ENCODE measurements at places on chromosomes 2 and 18.

DNA sequence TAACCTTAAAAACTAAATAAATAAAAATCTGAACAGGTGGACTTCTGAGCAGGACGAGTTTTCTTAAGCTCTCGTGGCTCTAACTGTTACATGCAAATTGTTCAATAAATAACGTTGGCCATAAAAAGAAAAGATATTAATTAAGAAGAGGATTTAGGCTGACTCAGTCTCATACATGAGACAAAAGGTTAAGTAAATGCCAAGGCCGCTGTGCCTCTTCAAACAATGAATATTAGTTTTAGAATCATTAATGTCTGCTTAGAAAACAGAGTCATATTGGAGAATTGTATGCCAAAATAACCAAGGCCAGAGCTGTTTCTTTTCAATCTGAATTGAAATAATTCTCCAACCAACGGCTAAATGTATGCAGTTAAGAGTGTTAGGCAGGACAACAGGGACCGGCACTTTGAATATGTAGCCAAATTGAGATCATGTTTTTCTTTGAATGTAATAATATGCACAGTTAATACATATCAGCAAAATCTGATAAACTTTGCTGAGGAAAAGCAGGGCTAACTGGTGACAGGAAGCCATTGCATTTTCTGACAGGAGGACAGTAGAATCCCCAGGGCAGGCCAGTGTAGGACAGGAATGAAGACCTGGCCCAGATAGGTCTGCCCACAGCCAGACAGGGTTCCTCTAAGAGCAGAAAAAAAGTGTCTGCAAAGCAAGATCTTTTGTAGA is 1041.4 kb upstream of the FANCL start:
- no peak for DNase-seq

DNA sequence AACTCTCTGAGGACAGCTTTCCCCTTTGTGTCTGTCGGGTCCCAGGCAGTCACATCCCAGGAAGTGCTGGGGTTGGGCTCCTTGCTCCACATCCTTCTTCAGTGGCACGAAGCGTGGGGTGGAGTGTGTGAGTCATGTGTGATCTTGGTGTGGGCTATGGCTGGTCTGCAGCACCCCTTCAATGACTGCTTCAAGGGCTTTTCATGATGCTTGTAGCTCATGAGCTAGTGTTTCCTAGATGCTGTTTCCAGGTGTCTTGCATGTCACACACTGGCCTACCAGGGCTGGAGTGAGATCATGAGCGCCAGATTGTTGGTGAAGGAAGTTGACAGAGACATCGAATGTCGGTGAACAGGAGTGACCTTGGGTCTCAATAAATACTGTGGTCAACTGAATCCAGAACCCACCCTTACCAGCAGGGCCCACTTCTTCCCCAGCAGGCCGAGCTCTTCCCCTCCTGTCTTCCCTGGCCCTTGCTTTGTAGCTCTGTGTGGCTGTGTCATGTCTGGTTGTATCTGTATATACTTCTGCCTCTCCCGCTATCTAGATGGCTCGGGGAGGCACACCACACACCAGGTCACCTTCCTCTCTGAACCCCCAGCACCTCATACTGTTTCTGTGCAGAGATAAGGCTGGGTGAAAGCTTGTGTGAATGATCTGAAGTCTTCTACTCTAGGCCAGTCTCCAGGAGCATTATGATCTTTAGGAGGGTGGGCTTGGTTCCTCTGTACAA is 3.8 kb downstream of the C2orf92 start:
- no peak for DNase-seq

DNA sequence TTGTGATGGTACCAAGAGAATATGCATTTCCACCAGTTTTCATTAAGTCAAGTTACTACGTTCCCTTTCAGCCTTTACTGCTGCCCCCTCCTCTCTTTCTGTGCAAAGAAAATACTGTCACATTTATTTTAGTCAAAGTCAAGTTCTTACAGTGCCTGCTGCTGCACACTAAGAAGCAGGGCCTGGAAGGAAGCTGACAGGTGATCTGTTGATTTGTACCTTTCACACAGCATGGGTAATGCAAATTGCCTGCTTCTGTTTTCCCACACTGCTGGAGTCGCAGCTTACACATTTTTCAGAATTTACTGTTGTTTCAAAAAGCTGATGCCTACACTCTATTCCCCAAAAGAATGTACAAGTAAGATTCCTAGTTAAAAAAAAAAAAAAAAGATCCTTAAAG is 48.7 kb upstream of the CD226 start:
- DNase-seq = no peak

- DNase-seq = no peak
Observed at GRCh38 chr18:62450175-62450545, 72.7 kb upstream of the ZCCHC2 start.

- DNase-seq = no peak
Observed at GRCh38 chr2:1804351-1804771, 60.0 kb upstream of the PXDN start.
